Activated effector memory CD4-positive, alpha-beta T cell treated with anti-CD3 and anti-CD28 coated beads, Interleukin-2, amount 50 U/mL, for 16 hours (primary cell): ENCODE measurements at places on chromosomes 3 and 15.

DNA sequence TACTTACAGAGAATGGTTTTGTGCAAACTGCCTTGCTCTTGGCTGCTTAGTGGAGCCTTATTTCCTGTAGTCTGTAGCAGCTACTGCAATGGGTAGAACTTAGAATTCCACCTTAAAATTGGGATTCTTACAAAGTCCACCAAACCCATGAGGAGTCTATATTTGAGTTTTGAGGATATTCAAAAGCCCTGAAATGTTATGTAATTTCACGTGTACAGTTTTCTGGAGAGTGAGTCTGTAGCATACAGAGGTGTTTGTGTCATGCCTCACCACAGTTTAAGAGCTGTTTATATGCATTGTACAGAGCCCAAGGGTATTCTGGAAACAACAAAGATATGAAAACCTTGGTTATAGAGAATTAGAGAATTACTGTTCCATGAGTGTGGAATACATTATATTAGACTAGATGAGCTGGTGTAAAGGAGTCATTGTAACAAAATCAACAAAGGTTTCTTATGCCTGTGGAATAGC, 114.4 kb downstream of the MBNL1 start:
- no peak for DNase-seq

- no peak for DNase-seq
Observed at GRCh38 chr15:55884223-55884622, 109.2 kb downstream of the NEDD4 start.

GRCh38 chr3:19254189-19254588, 105.9 kb downstream of the KCNH8 start:
- no peak for DNase-seq

- DNase-seq, result no peak
Observed at GRCh38 chr3:134897391-134898141, 102.5 kb downstream of the EPHB1 start.

DNA sequence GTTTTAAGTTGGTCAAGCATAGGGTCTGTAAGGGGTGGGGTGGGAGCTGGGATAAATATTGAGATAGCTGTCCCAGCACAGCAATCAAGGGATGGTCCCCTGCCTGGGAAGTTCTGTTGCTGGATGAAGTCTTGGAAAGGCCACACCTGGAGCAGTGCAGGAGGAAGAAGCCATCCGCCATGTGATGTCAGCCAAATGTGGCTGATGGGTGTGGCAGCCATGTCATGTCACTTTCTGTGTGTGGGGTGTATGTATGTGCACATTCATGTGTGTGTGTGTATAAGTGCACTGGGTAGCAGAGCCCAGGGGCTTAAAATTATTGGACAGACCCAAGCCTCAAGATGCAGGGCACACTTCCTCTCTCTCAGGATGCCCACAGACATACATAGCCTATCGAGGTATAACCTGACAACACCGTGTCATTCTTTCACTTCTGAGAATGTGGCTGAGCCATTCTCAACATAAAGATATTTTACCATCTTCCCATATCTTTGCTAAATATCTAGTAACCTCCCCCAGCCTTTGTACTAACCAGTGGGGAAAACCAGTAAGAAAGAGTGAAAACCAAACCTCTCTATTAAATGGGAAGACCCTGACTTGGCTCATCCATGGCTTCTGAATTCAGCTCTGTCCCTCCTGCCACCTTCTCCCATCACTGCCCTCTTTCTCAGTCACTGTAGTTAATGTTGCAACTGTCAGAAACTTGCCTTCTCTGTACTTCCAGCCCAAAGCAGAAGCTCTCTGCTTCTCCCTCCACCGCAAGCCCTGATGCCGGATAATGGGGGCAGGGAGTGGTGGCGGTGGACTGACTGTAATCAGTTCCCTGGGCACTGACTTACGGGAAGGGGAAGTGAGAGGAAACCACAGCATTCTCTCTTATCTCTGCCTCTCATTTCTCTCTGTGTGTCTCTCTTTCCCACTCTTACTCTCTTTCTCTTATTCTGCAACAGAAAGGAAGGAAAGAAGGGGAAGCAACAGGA, 11.2 kb downstream of the TNFSF10 start:
- peak; percentile 85 for DNase-seq

DNA sequence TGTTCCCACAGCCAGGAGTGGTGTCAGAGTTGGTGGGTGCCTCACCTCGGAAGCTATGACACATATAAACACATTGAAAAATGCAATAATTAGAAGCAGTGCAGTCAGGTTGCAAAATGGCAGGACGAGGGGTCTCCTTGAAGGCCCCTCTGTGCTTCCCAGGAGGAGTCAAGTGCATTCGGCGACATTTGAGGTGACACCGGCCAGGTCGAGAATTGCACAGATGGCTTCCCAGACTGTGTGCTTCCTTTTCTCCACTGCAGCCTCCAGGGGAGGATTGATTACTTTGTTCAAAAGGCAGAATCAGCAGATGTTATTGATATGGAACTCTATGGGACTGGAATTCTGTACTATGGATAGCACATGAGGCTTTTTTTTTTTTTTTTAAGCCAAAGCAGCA, 163.2 kb downstream of the MINAR1 start:
- DNase-seq, result no peak

- DNase-seq, result no peak
Observed at GRCh38 chr3:9727743-9728142, 3.8 kb upstream of the BRPF1 start.

DNA sequence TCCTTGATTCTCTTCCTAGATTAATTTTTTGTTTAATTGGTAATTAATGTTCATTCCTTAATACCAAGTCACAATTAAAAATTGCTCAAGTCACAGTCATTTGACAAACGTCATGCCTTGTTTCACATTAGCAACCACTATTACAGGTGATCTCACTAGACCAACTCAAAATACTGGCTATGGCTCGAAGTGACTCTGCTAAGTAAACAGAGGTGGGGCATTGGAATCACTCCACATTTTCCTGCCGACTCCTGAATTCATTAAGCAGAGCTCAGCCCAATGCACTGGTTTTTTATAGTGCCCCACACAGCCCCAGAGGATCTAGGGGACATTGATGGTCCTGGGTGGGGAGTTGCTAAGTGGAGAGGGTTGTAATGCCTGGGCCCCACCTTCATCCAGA, 201.2 kb upstream of the NSMCE3 start:
- no peak for DNase-seq

GRCh38 chr3:195162033-195162669, 108.8 kb downstream of the XXYLT1 start:
- DNase-seq, result no peak

DNA sequence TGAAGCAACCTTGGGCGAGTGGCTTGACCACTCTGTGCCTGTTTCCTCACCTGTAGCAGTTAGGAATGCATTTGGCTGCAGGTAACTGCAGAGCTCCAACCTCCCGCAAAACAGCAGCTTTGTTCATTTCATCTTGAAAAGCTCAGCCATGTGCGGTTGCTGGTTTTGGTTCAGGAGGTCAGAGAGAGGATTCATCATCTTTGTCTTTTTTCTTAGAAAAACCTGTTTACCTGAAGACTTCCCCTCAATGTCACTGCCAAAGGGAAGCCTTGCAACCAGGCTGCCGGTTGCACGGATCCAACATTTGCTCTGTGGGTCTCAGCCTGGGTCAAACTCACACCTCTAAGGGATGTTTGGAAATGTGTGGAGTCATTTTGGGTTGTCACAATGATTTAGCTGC, 16.4 kb upstream of the FURIN start:
- DNase-seq, result no peak

DNA sequence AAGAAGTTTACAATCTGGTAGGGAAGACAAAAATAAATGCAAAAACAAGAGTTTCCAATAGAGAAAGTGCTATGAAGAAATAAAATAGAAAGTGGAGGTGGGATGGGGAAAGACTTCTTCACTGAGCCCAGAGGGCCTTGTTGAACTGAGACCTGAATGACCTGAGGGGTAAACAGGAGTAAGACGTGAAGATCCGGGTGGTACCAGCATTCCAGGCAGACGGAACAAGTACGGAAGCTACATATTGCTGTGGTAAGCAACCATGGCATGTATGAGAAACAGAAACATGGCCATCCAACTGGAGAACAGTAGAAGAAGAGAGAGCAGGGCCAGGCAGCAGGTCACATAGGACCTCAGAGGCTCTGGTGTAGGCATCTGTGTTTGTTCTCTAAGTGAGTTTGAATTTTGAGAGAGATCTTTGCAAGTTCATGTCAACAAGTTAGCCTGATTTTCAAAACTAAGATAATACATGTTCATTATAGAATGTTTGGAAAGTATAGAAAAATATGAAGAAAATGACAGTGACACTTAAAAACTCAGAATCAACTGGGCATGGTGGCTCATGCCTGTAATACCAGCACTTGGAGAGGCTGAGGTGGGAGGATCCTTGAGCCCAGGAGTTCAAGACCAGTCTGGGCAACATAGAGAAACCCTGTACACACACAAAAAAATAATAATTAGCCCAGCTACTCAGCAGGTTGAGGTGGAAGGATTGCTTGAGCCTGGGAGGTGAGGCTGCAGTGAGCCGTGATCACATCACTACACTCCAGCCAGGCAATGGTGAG, 64.3 kb downstream of the SLC49A4 start:
- DNase-seq, result no peak

GRCh38 chr15:75982468-75982867, 29.8 kb downstream of the NRG4 start:
- DNase-seq, result no peak

GRCh38 chr3:51706021-51706485, 815 bp upstream of the GRM2 start:
- no peak for DNase-seq

GRCh38 chr3:70757658-70758057, 445.2 kb upstream of the MDFIC2 start:
- DNase-seq, result no peak

- DNase-seq, result no peak
Observed at GRCh38 chr3:158058495-158059130, 47.6 kb downstream of the SHOX2 start.

DNA sequence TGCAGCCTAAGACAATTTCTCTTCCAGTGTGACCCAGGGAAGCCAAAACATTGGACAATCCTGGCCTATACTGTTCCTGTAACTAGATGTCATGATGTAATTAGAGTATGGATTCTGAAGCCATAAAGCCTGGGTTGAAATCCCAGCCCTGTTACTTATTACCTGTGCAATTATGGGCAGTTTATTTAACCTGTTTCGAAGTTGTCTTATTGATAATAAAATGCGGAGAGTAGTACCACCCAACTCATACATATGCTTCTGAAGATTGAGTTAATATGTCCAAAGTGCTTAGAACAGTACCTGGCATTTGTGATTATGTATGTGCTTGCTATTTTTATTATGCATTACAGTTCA, 30.1 kb downstream of the PPP4R2 start:
- no peak for DNase-seq

GRCh38 chr3:143693506-143693905, 154.8 kb downstream of the SLC9A9 start:
- no peak for DNase-seq
